ENCODE measurements at places on chromosomes 2 and 18.

DNA sequence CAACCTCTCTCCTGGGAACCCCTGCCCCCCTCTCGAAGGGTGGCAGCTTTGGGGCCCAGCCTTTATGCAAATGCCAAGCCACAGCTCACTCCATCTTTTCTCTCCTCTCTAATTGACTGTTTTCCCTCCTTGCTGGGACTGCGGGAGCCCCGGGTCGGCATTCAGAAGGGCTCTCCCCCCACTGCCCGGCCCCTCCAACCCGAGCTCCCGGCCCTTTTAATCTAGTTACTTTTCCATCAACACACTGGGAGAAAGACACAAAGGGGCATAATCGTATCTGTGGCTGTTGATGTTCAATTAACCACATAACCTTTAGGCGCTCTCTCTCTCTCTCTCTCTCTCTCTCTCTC, 95.4 kb downstream of the INHBB start:
- DNase-seq: no peak

DNA sequence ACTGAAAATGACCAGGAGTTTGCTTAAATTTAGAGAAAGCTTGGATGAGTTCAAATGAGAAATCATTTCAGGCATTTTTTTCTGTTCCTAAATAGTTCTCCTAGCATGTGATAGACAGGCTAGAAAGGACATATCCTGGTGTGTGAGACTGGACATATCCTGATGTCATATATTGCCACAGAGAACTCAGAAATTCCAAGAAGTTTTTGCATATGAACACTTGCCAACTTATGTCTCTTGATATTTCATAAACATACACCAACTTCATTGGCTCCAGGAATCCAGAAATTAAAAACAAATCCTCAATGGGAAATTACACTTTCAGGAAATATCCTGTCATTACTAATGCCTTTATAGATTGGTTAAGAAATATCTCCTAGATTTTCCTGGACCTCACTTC, 2.9 kb upstream of the SERPINB4 start:
- DNase-seq: no peak

DNA sequence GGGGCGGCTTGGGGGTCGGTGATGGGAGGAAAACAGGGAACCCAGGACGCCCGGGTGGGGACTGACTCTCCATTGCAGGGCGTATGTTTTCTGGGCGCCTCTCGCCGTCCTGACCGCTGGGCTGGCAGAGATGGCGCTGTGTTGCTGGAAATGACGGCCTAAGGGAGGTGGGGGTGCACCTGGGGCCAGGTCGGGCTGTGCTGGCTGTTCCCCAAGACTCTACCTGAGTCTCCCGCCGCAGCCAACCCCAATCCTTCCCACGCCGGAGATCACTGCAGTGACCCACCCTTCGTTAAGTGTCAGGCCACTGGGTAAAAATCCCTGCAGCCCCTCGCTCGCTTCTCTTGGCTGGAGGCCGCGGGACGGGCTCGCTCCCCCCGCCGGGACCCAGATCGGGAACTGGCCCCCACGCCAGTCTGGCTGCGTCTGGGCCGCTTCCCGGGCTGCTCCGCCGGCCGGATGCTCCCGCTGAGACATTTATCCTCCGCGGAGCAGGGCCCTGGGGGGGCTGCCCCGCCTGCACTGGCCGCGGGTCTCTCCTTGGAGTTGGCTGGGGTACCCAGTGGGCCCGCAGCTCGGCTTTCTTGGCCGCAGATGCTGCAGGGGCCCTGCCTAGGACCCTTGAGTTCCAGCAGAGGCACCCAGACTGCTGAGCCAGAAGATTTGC, 7.8 kb upstream of the ARMC9 start:
- DNase-seq: peak; percentile 83

DNA sequence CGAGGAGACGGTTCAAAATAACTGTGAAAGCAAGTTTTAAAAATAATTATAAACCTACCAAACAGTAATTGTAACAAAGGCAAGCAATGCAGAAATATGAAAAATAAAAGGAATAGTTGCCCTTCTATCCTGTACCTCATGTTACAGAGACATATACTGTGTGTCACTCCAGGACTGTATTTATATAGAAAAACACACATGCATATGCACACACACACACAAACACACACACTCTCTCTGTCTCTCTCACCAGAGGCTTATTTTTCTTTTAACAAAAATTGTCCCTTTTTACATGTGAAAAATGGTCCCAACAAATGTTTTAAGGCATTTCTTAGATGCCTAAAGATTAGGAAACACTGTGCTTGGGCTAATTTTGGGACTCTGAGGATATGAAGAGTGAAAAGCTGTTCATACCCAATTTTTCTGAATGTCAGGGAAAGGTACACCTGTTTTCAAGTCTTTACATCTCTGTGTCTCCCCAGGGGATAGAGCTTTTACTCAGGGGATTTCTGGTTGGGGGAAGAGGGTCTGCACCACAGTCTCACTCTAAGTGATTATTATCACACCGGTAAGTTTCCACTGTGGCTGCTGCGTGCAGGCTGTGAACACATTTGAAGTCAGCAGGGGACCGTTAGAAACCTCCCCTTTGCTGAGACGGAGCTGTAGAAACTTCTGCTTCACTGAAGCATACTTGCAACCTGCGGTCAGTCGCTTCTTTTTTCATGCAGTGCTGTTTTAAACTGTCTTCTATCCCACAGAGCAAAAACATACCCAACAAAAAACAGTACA, 51.4 kb upstream of the SPAG16 start:
- DNase-seq: peak; percentile 41

DNA sequence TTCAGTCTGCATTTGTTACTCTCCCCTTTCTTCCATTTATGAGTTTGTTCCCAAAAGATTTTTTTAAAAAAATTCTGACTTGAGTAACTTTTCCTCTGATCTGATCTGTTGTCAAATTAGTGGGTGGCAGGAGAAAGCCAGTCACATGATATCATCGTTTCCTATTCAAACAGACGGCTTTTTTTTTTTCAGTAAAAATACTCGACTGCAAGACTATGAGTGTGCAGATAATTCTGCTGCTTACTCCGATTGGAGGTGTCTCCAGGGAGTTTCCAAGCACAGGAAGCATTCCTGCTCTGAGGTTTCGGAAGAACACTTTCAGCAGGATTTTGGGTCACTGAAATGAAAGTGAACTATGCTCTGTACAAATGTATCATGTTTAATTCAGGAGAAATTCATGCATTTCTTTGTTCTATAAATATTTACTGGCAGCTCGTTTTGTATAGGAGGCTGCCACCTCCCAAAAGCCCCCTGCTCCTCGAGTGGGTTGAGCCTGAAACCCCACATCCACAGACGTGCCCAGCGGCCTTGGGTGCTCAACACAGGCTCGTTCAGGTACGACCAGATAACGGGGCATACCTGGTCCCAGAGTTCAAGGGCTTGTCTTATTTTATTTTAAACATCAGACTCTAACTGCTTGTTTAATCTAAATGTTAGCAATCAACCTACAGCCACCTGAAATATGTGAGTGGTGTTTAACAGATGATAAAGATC, 126.9 kb upstream of the ZNF516 start:
- DNase-seq: no peak

- DNase-seq: peak; percentile 34
Measured at GRCh38 chr2:79275197-79275596, 115.6 kb upstream of the REG3A start.

GRCh38 chr2:182591774-182592173, 124.3 kb upstream of the DNAJC10 start:
- peak; percentile 18 for DNase-seq

DNA sequence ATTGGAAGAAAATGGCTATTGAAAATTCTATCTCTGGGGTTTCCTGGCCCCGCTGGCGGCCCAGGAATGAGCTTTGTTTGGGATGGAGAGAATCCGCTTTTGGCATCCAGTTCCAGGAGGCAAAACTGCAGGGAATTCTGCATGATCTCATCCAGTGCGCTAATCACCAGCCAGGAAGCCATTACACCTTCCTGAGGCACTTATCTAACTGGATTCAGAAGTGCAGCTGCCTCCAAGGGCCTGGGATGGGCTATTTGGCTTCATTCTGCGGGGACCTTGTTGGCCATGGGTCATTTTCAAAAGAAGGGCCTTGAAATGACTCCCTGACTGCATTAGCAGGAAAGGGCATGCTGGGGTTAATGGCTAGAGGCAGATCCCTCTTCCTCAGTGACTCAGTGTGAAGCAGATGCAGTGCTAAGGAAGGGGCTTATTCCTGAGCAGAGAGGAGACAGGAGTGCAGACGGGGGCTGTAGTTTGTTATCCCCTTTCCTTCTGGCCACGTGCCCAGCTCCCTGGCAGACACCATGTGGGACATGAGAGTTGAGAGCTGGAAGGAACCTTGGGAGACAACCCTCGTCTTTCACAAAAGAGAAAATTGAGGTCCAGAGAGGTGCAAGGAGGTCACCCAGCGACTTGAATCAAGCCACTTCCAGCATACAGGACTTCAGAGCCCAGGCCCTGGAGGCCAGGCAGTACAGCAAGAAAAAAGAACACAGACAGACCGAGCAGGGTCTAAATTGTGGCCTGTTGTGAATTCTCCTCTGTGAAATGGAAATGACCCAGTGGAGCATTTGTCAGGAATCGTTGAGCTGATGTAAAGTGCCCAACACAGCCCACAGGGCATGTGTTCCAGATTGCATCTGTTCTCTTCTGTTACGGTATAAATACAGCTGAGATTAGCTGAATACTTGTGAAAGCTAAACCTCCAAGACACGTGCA, 161.8 kb downstream of the PRKCE start:
- DNase-seq: no peak

DNA sequence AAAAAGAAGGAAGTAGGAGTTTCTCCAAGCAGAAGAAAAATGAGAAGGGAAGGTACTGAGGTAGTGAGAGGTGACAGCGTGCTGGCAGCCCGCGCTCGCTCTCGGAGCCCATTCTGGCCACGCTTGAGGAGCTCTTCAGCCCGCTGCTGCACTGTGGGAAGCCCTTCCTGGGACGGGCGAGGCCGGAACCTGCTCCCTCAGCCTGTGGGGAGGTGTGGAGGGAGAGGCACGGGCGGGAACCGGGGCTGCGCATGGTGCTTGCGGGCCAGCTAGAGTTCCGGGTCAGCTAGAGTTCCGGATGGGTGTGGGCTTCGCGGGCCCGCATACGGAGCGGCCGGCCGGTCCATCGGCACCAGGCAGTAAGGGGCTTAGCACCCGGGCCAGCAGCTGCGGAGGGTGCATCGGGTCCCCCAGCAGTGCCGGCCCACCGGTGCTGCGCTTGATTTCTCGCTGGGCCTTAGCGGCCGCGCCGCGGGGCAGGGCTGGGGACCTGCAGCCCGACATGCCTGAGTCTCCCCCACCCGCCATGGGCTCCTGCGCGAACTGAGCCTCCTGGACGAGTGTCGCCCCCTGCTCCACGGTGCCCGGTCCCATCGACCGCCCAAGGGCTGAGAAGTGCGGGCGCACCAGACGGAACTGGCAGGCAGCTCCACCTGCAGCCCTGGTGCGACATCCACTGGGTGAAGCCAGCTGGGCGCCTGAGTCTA, 11.1 kb upstream of the CYS1 start:
- peak; percentile 27 for DNase-seq

DNA sequence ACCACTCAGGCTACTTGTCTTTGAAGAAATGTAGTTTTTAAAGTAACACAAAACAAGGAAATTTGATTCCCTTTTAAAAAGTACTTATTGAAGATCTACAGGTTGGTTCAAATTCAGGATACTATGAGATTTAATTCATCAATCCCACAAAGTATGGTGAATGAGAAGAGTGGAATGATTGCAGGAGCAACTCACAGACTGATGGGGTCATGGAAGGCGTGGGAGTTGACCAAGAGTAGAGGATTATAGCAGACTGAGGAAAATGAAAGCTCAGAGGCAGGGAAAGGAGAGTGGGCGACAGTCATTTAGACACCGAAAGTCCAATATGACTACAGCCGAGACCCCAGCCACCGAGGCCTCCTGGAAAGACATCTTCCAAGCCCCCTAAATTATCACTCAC, 12.5 kb upstream of the DAPL1 start:
- no peak for DNase-seq

DNA sequence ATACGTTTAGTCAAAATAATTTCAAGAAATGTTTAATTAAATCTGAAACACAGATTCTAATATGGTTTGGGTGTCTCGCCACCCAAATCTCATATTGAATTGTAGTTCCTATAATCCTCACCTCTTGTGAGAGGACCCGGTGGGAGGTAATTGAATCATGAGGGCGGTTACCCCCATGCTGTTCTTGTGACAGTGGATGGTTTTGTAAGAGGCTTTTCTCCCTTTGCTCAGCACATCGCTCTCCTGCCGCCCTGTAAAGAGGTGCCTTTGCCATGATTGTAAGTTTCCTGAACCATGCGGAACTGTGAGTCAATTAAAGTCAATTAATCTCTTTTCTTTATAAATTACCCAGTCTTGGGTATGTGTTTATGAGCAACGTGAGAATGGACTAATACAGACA, 1045.1 kb upstream of the POU3F3 start:
- DNase-seq: no peak

DNA sequence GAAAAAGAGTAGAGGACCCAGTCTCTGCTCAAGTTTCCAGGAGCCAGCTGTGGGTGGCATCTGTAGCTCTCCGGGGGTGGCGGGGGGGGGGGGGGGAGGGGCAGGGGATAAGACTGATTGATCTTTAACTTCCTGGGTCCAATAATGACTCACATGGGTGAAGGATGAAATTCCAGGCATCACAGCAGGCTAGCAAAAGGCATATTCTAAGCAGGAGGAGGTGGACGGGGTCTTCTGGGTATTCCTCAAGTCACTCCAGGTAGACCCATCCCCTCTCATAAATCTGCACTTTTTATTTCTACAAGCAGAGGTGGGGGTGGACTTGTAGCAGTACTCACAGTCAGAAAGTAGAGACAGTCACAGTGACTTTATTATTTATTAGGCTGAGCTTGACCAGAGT, 85.5 kb upstream of the TMEM247 start:
- DNase-seq: no peak

- no peak for DNase-seq
Measured at GRCh38 chr18:44856157-44856556, 175.5 kb downstream of the SETBP1 start.

- no peak for DNase-seq
Measured at GRCh38 chr2:138476186-138476585, 25.4 kb upstream of the SPOPL start.

DNA sequence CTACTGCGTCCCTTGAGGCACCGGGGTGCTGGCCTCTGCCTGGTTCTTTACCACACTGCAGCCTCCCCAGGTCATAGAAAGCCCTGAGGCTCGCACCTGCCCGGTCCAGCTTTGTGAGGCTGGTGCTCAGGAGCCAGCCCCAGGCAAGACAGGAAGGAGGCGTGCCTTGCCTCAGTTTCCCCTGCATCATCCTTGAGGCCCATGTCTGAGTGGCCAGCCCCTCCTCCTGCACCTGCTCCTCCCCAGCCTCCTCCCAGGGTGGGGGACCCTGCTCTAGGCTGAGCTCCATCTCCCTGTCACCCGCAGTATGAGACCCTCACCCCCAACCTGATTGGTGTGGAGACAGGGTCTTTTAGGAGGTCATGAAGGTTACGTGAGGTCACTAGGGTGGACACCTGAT, 147.7 kb downstream of the ZNF516 start:
- DNase-seq: no peak

DNA sequence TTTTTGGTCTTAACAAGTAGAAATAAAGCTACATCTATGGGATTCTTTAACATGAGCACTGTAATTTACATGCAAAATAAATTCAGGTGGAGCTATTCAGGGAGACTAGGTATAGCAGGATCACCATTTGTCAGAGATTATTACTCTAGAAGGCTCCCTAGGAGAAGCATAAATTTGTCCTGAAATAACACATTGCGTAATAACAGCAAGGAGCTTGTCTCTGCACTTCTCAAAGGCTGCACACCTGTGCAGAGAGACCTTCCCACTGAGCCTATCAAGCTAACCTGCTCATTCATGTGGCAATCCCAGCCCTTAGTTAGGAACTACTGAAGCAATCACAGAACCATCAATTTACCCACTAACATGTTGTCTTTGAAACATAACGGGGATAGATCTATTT, 437.4 kb upstream of the MC4R start:
- DNase-seq: no peak

Measured in GM23338 (cell line).